ENCODE measurements at places on chromosomes 7 and 10. TPM values are rescaled to one million over a fixed set of nuclear protein-coding genes. Genes with fewer than 3 reads are reported as not detected.
A peak's percentile ranks its signal among the peaks of the same experiment; 100 is the strongest.

DNA sequence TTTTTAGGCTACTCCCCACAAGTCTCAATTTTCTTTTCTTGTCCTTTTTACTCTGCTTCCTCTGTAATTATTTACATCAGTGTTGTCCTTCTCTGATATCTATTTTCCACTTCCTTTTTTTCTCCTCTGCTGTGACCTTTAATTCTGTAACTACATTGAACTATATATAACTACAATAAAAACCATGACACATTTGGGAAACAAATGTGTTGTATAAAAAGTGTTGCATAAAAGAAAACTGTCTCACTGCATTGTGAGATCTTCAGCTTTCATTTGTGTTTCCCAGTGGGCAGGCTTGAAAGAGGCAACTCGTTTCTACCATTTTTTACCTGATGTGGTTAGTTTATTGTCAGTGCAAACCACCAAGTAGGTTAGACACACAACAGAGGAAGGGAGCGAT is 483.9 kb upstream of the NRP1 start:
- no peaks in the 10 kb centered on the region for H3K27me3 ChIP-seq
- no peak overlapping the region for H3K27ac ChIP-seq
- no peak for DNase-seq
- no peaks in the 10 kb centered on the region for H3K4me1 ChIP-seq

BTBD16 gene
- polyA plus RNA-seq = 21.3 TPM

UBE2H gene
- 93.5 TPM for polyA plus RNA-seq

- H3K27me3 ChIP-seq = no peaks in the 10 kb centered on the region
- H3K4me3 ChIP-seq = no peak overlapping the region
Measured at GRCh38 chr7:70142247-70142932, 544.1 kb downstream of the AUTS2 start.

GRCh38 chr7:131186816-131187215 is 140.9 kb upstream of the MKLN1 start:
- peak overlapping the region; percentile 41 for H3K27ac ChIP-seq
- no peak overlapping the region for H3K4me3 ChIP-seq
- H3K36me3 ChIP-seq = no peaks in the 10 kb centered on the region
- peak; percentile 41 for DNase-seq
- H3K4me1 ChIP-seq = peaks cover 9% of the 10 kb centered on the region
